ENCODE measurements at places on chromosomes 13 and 19. TPM values are rescaled to one million over a fixed set of nuclear protein-coding genes. Genes with fewer than 3 reads are reported as not detected.

DNA sequence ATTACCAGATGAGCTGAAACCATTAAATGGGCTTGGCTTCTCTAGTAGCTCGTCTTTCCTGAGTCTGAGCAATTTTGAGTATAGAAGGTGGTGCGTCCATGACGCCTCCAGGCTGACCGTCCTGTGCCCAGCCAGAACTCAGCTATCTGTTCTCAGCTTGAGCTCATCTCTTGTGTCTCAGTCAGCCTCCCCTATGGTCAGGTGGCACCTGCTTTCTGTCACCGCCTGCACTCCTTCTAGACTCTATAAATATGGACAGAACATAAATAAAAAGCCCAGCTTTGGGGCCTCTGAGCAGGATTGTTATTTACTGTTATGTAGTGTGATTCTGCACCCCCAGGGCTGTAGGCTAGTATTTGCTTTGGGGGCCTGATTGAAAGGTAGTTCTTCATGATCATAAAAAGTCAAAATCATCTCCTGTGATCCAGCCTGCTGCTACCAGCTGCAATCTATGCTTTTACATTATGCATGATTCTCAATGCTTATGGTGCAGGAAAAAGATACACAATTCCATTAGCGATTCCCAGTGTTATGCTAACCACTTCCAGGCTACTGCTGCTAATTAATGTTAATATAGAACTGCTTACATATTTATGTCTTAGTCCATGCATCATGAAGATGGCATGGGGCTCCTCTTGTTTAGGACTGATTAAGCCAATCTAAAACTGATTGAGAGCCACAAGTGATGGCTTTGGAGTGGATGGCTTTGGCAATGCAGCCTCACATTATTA is 72.5 kb upstream of the TMTC4 start:
- no peak for DNase-seq

DNA sequence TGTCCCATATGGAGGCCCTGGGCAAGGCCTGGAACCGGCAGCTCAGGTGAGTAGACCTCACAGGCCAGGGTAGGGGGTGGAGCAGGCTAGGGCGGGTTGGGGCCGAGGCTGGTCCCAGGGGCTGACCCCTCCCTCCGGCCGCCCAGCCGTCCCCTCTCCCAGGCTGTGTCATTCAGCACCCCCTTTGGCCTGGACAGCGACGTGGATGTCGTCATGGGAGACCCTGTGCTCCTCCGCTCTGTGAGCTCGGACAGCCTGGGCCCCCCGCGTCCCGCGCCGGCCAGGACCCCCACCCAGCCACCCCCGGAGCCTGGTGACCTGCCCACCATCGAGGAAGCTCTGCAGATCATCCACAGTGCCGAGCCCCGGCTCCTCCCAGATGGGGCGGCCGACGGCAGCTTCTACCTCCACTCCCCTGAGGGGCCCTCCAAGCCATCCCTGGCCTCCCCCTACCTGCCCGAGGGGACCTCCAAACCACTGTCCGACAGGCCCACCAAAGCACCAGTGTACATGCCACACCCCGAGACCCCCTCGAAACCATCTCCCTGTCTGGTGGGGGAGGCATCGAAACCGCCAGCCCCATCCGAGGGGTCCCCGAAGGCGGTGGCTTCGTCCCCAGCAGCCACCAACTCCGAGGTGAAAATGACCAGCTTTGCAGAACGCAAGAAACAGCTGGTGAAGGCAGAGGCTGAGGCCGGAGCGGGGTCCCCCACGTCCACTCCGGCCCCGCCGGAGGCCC is 16.0 kb downstream of the CAMSAP3 start:
- DNase-seq = no peak

- DNase-seq = no peak
Measured at GRCh38 chr19:38837656-38838121, 6.1 kb upstream of the ECH1 start.

DNA sequence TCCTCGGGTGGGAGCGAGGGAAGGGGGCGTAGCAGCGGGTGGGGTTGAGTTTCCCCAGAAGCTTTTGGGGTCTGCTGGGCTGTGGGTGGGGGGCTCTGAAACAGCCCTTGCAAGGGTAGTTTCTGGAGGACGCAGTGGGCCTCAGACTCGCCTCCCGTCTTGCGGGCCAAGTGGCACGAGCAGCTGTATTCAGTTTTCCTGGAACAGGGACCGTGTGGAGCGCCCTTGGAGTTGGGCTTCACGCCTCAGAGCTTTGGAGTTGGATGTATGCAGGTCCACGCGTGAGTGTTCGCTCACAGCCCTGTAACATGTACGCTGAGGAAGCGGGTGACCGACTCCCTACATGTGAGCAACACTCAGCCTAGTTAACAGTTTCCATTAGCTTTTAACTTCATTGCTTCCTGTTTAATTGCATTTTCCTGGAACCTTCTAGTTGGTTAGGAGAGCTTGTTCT is 603 bp downstream of the TM9SF2 start:
- no peak for DNase-seq

GRCh38 chr19:46023311-46023779 is 492 bp upstream of the PGLYRP1 start:
- no peak for DNase-seq

DNA sequence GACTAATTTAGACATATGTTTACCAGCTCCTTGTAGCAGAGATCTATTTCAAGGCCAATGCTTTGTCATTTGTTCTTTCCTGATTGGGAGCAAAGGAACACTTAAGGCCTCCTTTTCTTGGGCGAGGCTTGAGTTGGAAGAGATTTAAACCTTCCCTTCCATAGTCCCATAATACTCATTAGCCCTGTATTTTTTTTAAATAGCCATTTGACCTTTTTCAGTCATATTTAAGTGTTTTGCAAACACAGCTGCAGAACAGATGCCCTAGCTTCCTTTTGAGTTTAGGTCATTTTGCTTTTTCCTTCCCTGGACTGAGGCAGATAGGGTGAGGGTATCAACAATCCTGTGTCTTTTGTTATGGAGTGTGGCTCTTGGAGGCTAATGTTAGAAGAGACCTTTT is 198.3 kb downstream of the NBEA start:
- DNase-seq = no peak

GRCh38 chr19:39847525-39847924 is 1.3 kb upstream of the FBL start:
- DNase-seq = no peak

- no peak for DNase-seq
Measured at GRCh38 chr19:46202872-46203860, 26.4 kb upstream of the IGFL1 start.

Gene KLK3
- total RNA-seq = not detected

Gene MBD3L3
- not detected for total RNA-seq

Gene ZNF880
- not detected for total RNA-seq

Gene VSTM1
- total RNA-seq = 0.74 TPM

Gene CDC42EP5
- total RNA-seq = 1.7 TPM

Gene GRK1
- total RNA-seq = not detected

Data from HT1080 (cell line).